NCI-H1930 (cell line): ENCODE measurements at places on chromosomes 3 and 15.
A peak's percentile ranks its signal among the peaks of the same experiment; 100 is the strongest.

DNA sequence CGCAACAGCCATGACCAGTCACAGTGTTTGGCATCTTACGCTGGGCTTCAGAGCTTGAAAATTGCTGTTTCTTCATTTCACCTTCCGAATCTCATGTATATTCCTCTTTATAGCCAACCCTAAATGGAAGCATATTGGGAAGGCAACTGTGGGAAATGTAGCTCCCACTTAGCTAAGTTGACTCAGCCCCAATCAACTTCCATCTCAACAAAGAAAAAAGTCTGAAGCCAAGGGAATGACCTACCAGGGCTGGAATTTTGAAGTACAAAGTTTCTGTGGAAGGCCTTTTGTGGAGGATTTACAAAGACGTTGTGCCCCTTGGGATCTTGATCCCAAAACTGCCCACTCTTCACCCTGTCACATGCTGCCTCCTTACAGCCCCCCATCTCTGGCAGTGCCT, 85.2 kb upstream of the OXTR start:
- no peak for DNase-seq

DNA sequence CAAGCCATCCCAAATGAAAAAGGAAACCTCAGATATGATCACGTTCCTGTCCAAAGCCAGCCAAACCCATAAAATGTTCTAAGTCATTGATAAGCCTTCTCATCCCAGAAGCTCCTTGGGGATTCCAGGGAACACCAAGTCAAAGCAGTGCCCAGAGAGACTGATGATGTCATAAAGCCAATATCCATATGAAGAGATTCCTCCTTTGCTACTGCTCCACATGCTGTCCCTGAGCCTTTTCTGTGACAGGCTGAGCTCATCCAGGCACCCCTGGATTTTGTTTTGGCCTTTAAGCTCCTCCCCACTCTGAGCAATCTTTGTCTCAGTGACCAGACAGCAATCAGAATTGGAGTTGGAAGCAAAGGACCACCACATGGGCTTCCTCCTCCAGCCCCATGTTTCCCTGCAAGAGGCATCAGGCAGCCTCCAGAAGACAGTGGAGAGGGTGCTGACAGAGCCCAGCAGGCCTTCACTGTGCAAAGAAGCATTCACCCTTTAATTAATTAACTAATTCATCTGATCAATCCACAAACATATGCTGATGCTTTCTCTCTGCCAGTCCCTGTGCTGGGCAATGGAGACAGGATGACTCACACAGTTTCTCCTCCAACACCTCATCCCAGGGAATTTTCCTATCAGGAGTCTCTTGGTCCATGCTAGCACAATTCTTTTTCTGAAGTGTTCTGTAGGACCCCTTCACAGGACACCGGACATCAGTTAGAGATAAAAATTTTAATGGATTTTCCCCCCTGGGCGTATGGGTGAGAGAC, 25.0 kb downstream of the MEX3B start:
- no peak for DNase-seq

DNA sequence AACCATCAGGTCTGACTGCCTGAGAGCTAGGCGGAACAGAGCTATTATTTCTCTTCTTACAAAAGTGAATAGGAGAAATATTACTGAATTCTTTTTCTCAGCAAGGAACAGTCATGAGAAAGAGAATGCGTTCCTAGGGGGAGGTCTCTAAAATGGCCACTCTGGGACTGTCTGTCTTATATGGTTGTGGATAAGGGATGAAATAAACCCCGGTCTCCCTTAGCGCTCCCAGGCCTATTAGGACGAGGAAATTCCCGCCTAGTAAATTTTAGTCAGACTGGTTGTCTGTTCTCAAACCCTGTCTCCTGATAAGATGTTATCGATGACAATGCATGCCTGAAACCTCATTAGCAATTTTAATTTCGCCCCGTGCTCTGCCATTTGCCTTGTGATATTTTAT, 20.1 kb upstream of the WDR5B start:
- DNase-seq, result no peak

GRCh38 chr15:93031103-93031464, 57.9 kb downstream of the RGMA start:
- no peak for DNase-seq

DNA sequence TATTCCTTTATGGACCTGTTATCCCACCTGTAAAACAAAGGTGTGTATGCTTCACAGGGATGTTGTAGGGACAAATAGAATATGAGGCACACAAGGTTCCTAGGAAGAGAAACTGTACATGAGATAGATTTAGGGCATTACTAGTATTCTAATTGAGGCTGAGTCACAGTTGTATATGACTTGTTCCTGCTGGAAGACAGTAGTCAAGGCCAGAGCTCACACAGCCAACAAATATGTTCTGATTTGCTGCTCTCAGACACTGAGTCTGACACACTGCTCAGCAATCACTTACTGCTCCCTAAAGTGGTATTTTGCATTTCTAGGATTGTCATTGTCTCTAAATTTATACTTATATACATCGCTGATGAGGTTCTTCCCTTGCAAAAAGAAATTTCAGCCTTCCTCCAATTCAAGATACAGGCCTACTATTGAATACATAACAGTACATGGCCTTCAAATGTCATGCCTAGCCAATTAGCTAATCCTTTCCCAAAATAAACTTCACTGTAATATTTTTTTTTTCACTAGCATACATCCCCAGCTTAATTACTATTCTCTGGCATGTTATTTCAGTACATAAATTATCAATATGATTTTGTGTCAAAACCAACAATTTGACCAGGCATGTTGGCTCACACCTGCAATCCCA, 69.8 kb downstream of the TIGIT start:
- DNase-seq, result no peak

GRCh38 chr3:61663356-61664104, 102.2 kb downstream of the PTPRG start:
- no peak for DNase-seq

GRCh38 chr15:69988541-69989225, 109.0 kb downstream of the TLE3 start:
- DNase-seq, result no peak

- no peak for DNase-seq
Measured at GRCh38 chr3:31423482-31423881, 109.2 kb upstream of the STT3B start.

DNA sequence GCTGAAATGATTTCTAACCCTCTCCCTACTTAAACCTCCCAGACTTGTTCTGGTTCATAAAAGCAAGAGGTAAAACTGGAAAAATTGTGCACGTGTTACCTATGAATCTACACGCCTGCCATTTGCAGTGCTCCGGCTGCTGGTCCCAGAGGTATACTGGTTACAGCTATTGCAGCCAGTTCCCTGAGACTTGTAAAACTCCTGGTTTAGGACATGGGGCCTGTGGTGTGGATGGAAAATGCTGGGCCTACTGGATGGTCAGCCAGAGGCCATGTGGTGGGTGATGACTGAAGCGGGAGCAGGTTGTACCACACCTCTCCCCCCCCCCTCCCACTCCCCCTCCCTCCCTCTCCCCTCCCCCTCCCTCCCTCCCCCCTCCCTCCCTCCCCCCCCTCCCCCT, 45.0 kb downstream of the SENP2 start:
- DNase-seq, result no peak

- no peak for DNase-seq
Measured at GRCh38 chr15:77036537-77037387, 34.1 kb downstream of the TSPAN3 start.

GRCh38 chr3:39849992-39850715, 40.7 kb downstream of the MYRIP start:
- peak; percentile 61 for DNase-seq

GRCh38 chr3:49671291-49672288, 2.6 kb upstream of the APEH start:
- no peak for DNase-seq

GRCh38 chr3:4820296-4821121, 158.7 kb upstream of the BHLHE40 start:
- DNase-seq, result no peak

DNA sequence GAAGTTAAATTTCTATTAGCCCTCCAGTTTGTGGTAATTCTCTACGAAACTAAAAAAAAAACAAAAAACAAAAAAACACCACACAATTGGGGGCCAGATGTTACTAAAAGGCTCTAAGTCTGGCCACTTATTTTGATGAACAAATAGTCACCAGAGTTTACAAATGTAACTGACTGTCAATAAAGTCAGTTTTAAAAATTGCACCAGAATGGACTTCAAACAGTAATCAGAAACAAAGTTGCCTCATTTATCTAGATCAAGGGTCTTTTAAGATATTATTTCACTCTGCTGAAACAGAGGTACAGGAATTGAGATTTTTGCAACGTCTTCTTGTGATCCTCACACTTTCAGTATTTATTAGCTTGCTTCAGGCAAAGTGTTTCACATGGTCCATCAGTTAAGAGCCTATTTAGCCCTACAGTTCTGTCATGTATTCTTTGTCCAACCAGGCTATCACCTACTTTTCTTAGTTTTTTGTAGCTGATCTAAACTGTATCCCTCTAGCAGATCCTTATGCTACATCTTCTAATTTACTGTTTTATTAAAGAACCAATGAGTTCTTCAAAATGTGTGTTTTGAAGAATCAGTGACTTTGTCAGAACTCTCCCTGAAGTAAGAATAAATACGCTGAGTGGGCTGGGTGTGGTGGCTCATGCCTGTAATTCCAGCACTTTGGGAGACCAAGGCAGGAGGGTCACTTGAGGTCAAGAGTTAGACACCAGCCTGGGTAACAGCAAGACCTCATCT, 74.7 kb downstream of the ANKRD28 start:
- DNase-seq, result no peak

DNA sequence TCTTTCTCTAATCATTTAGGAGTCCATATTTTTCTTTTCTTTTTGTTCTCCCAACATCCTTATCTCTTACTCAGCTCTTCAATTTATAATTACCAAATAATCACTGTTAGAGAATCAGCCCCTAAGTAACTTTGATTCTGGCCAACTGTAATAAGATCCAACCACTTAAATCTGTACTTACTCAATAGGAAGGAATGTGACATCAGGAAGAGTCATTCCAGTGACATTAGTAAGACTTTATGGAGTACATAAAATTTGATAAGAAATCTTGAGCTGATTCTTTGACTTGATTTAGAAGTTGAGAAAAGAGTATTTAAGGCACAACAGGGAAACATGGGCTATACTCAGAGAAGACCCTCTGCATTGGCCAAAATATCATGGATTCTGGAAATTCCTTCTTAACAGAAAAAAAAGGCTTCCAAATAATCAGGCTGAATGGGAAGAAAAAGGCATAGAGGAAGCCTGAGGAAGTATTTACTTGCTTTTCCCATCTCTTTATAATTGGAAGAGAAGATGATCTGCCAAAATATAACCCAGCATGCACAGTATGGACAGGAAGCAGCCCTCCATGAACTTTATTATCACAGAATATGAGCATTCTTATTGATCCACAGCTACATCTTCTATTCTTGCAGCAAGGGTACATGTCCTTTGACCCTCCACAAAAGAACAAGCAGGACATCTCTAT, 289.7 kb upstream of the TPRG1 start:
- no peak for DNase-seq
